NCI-H1436 (cell line): ENCODE measurements at places on chromosomes 4 and X.

GRCh38 chr4:186027405-186027804 is 41.6 kb upstream of the TLR3 start:
- no peak for DNase-seq

GRCh38 chr4:154421618-154422017 is 70.0 kb downstream of the DCHS2 start:
- no peak for DNase-seq

GRCh38 chr4:115969756-115970155 is 856.3 kb upstream of the NDST4 start:
- DNase-seq, result no peak

DNA sequence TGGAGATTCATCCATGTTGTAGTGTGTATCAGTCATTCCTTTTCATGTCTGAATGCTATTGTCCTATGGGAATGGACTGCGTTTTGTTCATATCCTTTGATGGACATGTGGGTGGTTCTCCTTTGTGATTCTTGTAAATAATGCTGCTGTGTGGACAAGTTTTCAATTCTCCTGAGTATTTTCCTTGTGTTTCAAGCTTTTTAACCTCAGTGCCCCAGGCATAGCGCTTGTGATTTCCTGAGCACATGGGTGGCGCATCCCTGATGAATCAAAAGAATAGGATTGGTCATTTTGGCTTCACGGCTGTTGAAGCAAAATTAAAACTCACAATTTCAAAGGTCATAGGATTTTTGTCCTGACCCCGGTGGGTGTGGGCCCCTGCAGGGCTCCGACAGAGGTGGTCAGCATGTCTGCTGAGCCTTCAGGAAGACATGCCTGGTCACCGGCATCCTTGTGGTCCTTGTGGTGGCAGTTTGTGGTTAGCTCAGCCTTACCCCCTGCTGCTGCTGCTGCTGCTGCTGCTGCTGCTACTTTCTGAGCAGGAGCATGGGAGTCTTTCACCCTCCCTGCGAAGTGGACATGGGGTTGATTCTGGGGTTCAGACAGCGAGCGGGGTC is 30.0 kb downstream of the SHROOM2 start:
- no peak for DNase-seq

- no peak for DNase-seq
Observed at GRCh38 chrX:83260288-83260687, 247.8 kb upstream of the POU3F4 start.

GRCh38 chr4:10023050-10023419 is 1.7 kb upstream of the SLC2A9 start:
- no peak for DNase-seq

DNA sequence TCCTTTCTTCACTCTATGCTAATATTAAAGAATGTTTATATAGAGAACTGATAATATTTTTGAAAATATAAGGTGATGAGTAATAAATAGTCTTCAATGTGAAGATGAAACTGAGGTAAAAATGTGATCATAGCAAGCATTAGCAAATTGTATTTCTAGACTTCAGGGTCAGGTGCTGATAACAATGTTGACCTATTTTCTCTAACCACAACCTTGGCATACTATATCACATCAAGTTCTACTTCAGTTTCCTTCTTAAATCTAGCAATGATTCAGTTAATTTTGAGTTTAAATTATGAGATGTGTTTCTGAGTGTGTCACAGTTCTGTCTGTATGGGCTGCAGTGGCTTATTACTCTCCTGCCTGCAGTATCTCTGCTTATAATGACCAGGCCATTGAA is 209.4 kb downstream of the RAPGEF2 start:
- DNase-seq, result no peak

DNA sequence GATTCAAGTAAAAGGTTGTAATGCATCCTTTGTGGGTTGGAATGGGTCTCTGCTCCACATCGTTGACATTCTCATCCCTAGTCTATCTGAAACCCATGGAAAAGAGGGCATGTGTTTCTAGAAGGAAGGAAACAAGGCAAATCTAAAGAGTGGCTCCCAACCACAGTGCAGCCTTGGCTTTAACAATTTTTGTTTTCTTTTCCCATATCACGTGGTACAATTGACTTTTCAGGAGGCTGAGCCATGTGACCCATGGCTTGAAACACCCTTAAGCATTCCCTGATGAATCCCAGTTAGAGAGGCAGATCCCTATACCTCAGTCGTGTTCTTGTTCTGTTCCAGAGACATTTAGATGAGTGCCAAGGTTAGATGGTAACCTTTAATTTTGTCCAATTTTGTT is 12.8 kb downstream of the DCUN1D4 start:
- no peak for DNase-seq
